ENCODE measurements at places on chromosomes 2 and 18. TPM values are rescaled to one million over a fixed set of nuclear protein-coding genes. Genes with fewer than 3 reads are reported as not detected.

- DNase-seq, result no peak
These were observed 92.9 kb downstream of the MAP4K4 start for GRCh38 chr2:101790416-101790815.

DNA sequence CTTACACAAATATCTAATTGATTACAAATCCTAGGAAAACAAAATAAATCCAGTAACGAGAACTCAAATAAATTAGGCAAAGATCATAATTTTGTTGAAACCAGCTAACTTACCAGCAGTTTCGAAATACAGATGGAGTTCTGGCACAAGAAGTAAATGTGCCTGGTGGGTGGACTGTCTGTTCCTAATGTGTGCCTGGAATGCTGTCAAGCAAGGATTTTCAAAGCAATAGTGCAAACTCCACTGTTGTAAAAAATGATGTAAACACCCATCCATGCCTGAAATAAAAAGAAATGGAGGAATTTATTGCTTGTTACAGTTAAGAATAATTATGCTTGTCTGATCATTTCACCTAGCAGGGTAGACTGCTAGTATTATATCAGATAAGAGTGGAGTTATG lies 423.9 kb upstream of the MAP2 start:
- no peak for DNase-seq

GRCh38 chr2:185835974-185836373 lies 97.4 kb downstream of the FSIP2 start:
- DNase-seq, result no peak

GRCh38 chr18:79952996-79953559 lies 1.6 kb upstream of the SLC66A2 start:
- DNase-seq, result peak; percentile 54

- no peak for DNase-seq
These were observed 229.1 kb downstream of the RTP5 start for GRCh38 chr2:242098445-242099128.

DNA sequence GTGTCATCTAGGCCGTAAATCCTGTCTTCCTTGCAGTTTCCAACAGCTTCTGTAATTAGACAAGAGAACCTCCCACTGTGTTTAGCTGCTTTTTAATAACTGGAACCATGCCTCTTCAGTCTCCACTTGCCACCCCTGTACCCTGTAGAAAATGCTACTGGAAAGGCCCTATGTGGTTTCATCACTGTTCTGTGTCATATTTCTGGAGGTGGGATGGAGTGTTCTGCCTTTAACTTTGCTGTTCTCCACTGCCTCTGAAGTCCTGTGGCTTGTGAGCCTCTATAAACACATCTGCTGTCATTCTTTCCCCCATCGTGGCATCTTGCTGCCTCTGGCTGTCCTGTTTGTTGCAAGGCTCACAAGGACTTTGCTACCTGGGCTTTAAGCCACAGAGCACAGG lies 17.9 kb downstream of the MGAT5 start:
- no peak for DNase-seq

- DNase-seq, result no peak
These were observed 128.7 kb downstream of the PLA2R1 start for GRCh38 chr2:159933727-159934049.

DNA sequence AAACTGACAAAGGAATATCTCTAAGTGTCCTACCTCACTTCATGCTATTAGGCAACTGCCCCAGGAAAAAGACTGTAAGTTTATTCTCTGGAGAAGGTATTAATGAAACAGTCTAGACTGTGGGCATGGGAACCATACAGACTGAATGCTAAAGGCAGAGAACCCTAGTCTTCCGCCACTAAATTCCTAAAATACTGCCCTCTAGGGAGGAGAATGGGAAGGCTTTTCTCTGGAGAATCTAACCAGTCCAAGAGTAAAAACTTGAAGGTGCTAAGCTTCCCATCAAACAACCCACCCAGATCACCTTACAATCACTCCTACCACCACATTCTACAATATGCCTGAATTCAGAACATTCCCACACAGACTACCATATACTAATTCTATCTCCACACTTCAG lies 3.4 kb downstream of the SRBD1 start:
- DNase-seq, result no peak

- DNase-seq, result no peak
These were observed 26.0 kb upstream of the IL37 start for GRCh38 chr2:112884869-112885505.

DNA sequence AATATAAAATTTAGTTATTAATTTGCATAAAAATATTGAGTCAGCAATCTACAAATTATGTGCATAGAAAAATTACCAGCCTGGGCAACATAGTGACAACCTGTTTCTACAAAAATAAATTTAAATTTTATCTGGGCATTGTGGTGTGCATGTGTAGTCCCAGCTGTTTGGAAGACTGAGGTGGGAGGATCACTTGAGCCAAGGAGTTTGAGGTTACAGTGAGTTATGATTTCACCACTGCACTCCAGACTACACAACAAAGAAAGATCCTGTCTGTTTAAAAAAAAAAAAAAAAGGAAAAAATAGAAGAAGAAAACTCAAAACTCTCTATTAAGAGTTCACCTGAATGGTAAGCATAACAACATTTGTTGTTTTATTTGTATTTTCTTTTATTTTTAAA lies 1048.4 kb upstream of the CDH2 start:
- no peak for DNase-seq

DNA sequence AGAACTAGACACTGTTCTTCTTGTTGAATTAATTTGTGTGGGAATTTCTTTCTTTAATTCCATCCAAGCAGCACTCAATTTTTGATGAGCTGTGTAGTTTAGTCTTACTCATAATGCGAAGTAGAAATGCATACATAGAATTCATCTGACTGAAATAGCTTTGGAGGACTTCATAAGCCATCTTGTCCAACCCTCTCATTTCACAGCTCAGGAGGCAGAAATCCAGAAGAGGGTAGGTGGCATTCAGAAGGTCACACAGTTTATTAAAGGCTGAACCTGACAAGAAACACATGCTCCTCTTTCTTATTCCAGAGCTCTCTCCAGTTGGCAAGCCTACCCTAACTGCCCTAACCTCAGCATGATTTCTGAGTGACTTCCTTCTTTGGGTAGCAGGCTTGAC lies 169.2 kb upstream of the NOSTRIN start:
- DNase-seq, result no peak

DNA sequence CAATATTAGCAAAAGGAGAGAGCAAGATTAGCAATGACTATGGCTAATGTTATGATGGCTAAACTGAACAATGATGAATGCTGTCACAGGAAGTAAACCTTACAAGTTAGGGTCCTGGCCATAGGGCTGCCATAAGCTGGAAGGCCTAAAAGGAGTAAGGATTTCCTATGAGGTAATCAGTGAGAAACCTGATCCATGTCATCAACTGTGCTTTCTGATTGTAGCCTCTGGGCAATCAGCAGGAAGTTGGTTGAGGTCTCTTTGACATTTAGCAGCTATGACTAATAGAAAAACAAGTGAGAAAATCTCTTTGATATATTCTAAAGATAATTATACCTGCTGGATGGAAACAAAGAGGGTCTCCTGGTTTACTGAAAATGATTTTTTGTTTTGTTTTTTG lies 193.0 kb downstream of the RAB3GAP1 start:
- no peak for DNase-seq

DNA sequence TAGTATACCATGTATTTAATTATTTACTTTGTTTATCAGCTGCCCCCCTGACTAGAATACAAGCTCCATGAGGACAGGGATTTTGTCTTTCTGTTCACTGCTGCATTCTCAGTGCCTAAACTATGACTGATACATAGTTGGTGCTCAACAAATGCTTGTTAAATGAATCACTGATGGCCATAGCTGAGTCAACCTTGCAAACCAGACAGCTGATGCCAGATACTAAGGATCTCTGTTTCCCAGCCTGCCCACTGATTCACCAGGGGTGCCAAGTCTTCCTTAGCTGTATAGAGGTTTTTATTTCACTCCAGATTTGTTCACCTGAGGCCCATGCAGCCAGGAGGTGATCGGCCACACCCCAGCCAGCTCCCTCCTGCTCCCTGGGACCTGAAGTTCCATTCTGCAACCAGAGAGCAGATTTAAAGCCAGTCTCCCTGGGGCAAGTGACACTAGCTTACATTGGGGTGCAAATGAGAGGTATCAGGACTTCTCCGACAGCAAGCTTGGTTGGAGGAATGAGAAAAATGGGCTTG lies 92.2 kb downstream of the C1QL2 start:
- DNase-seq, result no peak

GRCh38 chr2:149733936-149734685 lies 146.5 kb upstream of the MMADHC start:
- DNase-seq, result no peak

- DNase-seq, result no peak
These were observed 744.3 kb downstream of the RNF144A start for GRCh38 chr2:7661502-7661901.

DNA sequence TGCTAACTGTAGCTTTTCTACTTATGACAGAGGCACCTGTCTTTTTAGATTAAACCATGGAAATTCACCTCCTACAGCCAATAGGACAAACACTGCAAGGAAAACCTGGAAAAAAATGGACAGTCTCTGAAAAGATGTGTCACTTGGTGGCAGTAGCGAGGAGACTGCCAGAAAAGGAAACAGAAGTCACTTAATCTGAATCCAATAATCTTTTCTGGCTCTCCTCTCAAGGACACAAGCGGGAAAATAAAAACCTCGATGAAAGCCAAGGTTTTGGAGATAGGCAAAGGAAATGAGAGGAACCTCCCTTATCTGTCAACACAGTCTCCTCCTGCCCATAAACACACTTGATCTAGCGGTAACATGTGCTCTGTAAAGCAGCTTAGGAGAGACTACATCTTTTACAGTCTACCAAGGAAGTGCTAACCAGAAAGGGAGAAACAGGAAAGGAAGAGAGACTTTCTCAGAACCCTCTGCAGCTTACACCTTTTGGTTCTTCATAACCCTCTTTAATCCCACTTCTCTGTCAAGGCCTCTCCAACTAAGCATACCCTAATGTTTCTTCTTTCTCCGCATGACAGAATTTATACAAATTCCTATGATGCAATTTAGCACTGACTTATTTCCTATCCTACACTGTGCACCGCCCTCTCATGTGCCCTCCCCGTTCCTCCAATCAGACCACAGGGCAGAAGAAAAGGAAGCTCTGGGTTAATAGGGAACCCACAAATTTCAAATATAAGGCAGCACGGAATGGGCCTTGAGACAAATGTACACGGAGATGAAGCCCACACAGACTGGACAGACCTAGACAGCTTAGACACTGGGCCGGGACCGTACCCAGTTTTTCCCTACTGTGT lies 52.8 kb downstream of the CLASP1 start:
- no peak for DNase-seq

DNA sequence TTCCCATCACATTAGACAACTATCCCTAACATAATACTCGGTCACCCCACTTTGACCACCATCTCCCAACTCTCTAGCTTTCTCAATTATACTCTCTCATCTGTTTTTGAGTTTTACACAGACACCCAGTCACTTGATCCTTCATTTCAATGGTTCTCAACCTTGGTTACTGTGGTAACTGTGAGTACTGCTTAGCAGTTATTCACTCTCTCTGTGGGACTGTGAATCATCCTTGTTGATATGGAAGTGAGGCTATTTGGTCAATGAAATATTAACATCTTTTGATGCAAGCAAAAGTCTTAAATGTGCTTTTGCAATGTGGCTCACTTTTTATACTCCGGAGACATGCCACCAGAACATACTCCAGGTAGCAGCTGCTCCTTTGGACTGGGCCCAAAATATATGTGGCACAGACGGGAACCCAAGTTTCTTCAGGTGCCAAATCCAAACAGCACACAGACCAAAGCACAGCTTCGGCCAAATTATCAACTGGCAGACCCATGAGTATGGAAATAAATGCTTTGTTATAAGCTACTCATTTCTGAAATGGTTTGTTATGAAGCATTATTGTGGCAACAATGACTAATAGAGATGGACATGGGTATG lies 75.0 kb upstream of the SLC25A52 start:
- DNase-seq, result no peak

GRCh38 chr18:78986018-78986481 lies 6.4 kb downstream of the SALL3 start:
- DNase-seq, result no peak

GRCh38 chr18:33944493-33944892 lies 280.2 kb downstream of the NOL4 start:
- no peak for DNase-seq

GRCh38 chr2:101274142-101274541 lies 21.5 kb downstream of the CNOT11 start:
- DNase-seq, result no peak

DNA sequence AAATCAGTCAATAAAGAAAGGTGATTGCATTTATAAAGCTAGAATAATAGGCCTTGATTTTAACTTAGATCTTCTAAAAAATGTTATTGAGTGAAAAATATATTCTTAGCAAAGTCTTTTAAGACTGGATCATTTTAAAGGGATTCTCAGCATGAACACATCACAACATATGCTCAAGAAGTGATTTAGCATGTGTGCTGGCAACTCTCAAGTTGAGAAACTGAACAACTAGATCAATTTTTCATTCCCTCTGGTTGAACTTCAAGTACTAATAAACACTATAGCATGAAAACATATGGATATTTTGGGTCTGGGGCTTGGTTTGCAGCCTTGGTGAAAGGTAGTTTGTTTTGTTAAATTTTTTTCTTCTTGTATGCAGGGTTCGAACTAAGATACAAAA lies 107.8 kb upstream of the PNPT1 start:
- no peak for DNase-seq

- DNase-seq, result no peak
These were observed 14.6 kb upstream of the CREG2 start for GRCh38 chr2:101401906-101402305.

DNA sequence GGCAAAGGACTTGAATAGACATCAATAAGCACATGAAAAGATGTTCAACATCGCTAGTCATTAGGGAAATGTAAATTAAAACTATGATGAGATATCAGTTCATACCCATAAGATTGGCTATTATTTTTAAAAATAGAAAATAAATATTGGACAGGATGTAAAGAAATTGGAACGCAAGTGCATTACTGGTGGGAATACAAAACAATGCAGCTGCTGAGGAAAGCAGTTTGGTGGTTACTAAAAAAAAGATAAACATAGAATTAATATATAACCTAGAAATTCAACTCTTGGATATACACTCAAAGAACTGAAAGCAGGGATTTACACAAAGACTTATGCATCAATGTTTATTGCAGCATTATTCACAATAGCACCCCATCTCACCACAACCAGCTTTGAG lies 174.5 kb upstream of the NDUFV2 start:
- no peak for DNase-seq

- DNase-seq, result no peak
These were observed 39.1 kb upstream of the FAM136A start for GRCh38 chr2:70340761-70341476.

SLC5A7 gene
- total RNA-seq, result not detected

RBM44 gene
- 1.2 TPM for total RNA-seq

THAP4 gene
- total RNA-seq, result 37.7 TPM

TEKT4 gene
- total RNA-seq, result not detected

OBSL1 gene
- 85.2 TPM for total RNA-seq

VIL1 gene
- not detected for total RNA-seq

FZD7 gene
- total RNA-seq, result 13.0 TPM

BCL11A gene
- total RNA-seq, result 1.6 TPM

CAPN13 gene
- total RNA-seq, result 0.98 TPM

LYPD6 gene
- total RNA-seq, result 10.0 TPM

DCDC2C gene
- 4.6 TPM for total RNA-seq
